GM12878 (cell line): ENCODE measurements at places on chromosomes 1 and 21. TPM values are rescaled to one million over a fixed set of nuclear protein-coding genes. Genes with fewer than 3 reads are reported as not detected.

CDCA8 gene
- total RNA-seq, result 57.8 and 59.8 TPM in 2 replicates

PIGR gene
- total RNA-seq, result 4.7 and 5.0 TPM in 2 replicates

SPATA46 gene
- not detected in 2 replicates for total RNA-seq

TNFRSF8 gene
- total RNA-seq, result 114 and 115 TPM in 2 replicates

KRTAP24-1 gene
- total RNA-seq, result not detected in 2 replicates

TEKT2 gene
- total RNA-seq, result not detected in 2 replicates

SLC16A4 gene
- not detected in 2 replicates for total RNA-seq

DNA sequence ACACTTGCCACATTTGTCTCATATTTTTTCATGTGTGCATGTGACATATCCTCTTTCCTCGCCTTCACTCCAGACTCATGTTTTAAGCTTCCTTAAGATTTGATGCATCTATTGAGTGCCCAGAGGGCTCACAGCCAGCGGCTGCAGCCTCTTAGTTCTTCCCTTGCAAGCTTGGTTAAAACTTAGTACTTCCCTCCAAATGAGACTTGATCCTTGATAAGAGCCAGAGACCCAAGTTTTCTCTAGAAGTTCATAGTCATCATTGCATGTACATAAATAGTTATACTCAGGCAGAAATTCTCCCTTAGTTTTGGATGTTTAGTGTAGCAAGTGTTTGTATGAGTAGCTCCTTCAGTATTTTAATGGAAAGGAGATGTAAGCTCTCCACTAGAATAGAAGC, 337.6 kb upstream of the B3GALT2 start:
- DNase-seq, result no peak

GRCh38 chr1:205588636-205589035, 43.2 kb downstream of the ELK4 start:
- DNase-seq, result no peak

GRCh38 chr1:234603221-234604204, 6.5 kb downstream of the IRF2BP2 start:
- DNase-seq, result no peak

DNA sequence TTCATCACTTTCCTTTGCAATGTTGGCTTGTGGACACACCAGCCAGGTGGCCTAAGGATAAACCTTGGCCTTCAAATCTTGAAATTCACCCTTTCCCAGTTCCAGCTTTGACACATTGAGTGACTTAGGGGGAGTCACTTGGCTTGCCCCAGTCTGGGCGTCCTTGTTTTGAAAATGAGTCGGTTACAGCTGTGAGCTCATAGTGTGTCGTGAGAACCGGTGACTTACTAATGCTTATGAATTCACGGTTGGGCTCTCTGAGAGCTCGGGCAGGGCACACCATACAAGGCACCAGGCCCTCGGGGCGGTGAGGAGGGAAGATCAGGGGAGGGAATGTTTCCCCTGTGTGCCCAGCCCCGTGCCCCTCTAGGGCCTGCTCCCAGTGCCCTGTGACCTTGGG, 126.9 kb upstream of the TMPRSS2 start:
- DNase-seq, result no peak

DNA sequence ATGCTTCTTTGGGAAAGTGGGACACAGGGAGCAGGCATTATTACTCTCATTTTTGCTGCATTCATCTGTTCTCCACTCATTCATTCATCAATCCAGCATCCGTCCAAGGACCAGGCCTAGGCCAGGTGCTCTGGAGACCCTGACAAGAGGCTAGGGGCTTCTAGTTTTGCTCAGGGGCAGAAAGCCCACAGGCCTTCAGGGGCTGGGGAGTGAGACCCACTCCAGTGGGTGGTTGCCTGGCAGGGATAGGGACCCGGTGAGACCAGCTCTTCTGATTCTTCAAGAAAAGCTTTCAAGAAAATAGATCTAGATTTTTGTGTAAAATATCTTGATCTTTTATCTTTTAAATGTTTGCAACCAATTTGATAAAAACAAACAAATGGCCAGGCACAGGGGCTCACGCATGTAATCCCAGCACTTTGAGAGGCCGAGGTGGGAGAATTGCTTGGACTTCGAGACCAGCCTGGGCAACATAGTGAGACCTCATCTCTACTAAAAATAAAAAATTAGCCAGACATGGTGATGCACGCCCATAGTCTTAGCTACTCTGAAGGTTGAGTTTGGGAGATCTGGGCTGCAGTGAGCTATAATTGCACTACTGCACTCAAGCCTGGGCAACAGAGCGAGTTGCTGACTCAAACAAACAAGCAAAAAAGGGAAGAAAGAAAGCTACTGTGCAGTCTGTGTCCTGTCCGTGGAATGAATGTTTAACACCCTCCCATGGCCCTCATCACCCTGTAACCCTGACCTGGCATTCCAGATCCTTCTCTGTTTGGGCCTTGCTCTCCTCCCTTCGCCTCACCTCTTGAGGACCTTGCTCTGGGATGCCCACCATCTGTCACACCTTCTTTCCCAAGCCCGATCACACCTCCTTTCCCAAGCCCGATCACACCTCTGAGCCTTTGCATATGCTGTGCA, 17.3 kb upstream of the LRP8 start:
- DNase-seq, result peak; percentile 56

- DNase-seq, result no peak
Measured at GRCh38 chr1:245657371-245657770, 502.6 kb downstream of the KIF26B start.

DNA sequence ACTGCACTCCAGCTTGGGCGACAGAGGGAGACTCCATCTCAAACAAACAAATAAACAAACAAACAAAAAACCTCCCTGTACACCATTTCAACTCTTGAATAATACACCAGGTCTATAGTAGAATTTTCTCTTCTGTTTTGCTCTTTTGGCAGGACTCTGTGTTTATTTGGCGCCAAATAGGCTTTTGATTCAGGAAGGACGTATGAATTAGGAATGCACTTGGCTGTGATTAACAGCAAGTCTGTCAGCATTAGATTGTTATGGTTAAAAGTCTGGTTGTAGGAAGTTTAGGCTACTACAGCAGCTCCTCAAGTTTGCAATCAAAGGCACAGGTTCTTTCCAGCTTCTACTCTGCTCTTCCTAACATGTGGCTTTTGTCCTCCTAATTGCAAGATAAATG, 113.8 kb upstream of the KCNK1 start:
- DNase-seq, result no peak

GRCh38 chr21:31352836-31353235, 8.8 kb upstream of the TIAM1 start:
- DNase-seq, result no peak

- DNase-seq, result no peak
Measured at GRCh38 chr1:1306661-1307260, 969 bp downstream of the ACAP3 start.

DNA sequence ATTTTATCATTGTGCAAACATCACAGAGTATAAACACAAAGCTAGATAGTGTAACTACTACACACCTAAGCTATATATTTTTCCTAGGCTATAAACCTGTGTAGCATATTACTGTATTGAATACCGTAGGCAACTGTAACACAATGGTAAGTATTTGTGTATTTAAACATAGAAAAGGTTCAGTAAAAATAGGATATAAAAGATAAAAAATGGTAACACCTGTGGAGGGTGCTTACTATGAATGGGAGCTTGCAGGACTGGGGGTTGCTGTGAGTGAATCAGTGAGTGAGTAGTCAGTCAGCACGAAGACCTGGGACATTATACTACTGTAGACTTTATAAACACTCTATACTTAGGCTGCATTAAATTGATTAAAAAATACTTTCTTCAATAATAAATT, 4.1 kb downstream of the DTL start:
- DNase-seq, result no peak

- peak; percentile 85 for DNase-seq
Measured at GRCh38 chr1:198167436-198167934, 10.7 kb downstream of the NEK7 start.

GRCh38 chr1:211127166-211127565, 6.8 kb downstream of the KCNH1 start:
- no peak for DNase-seq

DNA sequence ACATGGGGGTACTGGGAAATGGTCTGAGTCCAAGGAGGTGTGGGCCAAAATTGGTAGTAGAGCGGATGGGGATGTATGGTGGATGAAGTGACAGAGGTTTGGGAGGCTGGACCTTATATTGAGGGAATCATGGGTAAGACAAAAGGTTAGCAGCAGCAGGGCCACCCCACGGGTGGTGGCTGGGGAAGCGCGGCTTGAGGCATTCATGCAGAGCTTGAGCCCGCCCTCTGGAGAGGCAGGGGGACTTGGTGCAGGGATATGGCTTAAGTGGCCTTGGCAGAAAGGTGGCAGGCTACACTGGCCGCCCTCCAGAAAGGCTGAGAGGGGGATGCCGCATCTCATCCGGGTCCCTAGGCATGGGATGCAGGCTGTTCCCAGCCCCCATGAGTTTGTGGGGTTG, 31.5 kb downstream of the HMGB4 start:
- no peak for DNase-seq
